ENCODE measurements at places on chromosomes 2 and 18.

DNA sequence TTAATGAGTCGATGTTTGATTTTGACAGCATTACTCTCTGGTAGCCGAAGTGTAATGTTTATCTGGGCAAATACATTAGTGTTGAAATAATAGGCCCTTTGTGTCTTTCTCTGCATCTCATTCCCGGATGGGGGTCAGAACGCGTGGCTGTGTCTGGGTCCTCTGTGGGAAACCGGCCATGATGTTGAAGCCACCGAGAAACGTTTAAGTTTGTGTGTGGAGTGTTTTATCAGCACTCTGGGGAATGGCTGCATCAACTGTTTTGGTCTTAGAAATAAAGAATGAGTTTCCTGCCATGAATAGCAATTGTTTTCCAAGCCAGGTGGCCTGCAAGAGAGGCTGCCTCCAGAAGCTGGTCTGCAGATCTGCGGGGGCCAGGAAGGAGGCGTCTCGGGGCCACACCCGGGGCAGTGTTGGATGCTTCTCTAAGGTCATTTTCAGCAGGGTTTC, 69.7 kb downstream of the RNF144A start:
- DNase-seq = no peak

DNA sequence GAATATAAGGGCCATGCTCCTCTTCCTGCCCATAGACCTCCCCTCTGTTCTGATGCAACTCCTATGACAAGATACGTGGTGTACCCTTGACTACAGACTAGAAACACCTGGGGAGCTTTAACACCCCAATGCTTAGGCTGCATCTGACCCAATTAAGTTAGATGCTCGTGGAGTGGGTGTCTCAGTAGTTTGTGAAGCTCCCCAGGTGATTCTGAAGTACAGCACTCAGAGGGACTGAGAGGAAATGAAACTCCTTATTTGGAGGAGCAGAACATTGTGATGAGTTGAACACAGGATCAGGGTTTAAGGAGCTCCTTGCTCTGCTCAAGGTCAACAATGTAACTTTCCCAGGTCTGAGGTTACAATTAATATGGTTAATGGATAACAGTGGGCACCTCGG, 80.3 kb upstream of the TTC39C start:
- no peak for DNase-seq

DNA sequence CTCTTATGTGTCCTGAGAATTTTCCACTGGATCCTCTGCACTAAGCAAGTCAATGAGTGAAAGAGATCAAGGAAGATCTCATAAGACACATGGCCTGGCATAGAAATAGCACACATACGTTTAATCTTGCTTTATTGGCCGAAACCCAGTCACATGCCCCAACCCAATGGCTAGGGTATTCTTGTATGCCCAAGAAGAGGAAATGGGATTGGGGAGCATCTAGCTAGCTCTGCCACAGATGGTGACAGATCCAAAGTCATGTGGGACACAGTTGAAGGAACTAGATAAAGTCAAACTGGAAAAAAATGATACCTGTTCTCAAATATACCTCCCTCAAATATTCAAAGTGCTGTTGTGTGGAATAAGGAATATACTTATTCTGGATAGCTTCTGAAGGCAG, 74.7 kb downstream of the CD28 start:
- no peak for DNase-seq

DNA sequence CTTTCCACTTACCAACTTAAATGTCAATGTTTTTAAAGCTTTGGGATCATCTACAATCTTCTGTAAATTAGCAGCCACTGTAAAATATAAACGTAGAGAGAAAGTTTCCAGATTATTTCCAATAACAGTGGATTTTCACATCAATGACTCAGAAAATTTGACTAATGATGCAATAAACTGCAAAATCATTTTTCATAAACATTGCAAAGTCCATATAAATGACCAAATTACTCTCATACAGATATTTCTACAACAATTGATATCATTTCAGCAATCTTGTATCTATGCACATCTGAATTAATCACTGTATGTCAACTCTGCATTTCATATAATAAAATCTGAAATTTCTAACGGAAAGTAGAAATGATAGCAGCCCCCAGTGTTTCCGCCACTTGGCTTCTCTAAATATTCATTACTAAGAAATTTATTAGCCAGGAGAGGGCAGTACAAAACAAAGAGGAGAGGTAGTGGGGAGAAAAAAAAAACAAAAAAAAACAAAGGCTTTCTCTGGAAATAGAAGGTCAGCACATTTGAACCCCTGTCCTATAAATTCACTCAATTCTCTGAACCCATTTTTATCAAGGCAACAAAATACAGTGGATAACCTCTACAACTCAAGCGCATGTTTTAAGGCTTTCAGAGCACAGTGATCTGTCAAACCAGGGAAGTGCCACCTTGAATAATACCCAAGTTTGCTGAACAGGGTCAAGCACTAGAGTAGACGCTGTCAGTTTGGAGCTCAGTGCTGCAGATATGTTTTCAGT, 282.6 kb downstream of the STK39 start:
- no peak for DNase-seq

DNA sequence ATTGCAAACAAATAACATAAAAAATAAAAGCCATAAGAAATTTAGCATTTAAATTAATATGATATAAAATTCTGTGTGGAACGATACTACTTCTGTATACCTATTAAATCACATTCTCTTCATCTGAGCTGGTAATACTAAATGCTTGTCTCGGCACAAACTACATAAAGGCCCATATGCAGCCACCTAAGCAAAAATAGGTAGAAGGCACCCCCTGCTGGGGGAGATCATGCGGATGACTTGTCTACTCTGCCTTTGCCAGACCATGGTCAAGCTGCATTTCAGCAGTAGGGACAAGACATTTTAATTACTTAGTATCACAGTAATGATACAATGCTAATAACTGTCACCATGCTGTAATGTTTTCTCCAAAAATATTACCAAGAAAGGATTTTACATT, 108.0 kb downstream of the CDH19 start:
- DNase-seq = no peak

DNA sequence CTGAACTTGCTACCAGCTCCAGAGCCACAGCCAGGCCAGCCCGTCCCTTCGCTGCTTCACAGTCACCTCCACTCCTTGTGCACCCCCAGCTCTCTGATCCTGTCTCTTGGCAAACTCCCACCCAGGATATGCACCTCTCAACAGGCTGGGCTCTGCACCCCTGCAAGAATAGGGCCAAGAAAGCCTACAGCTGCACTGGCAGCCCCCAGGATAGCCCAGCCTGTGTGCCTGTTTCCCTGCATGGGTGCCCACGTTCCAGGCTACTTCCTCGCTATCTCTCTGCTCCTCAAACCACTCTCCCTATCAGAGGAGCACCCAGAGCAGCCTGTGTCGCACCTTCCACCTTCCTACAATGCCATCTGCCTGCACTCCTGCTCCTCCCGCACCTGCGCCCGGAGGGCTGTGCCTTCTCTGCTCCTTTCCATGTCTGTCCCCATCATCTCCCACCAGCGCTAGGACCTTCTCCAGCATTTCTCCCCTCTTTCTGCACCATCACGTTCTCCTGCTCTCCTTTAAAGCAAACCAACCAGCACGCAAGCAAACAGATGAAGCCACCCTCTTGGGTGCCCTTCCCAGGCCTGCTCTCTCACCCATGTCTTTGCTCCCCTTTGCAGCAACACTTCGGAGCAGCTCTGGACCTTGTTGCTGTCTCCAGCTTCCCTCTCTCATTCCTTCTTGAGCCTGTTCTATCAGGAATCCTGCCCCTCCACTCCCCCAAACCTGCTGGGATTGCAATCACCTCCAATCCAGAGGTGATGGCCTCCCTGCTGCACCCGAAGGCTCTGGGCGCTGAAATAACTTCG, 313.2 kb upstream of the HS6ST1 start:
- no peak for DNase-seq

DNA sequence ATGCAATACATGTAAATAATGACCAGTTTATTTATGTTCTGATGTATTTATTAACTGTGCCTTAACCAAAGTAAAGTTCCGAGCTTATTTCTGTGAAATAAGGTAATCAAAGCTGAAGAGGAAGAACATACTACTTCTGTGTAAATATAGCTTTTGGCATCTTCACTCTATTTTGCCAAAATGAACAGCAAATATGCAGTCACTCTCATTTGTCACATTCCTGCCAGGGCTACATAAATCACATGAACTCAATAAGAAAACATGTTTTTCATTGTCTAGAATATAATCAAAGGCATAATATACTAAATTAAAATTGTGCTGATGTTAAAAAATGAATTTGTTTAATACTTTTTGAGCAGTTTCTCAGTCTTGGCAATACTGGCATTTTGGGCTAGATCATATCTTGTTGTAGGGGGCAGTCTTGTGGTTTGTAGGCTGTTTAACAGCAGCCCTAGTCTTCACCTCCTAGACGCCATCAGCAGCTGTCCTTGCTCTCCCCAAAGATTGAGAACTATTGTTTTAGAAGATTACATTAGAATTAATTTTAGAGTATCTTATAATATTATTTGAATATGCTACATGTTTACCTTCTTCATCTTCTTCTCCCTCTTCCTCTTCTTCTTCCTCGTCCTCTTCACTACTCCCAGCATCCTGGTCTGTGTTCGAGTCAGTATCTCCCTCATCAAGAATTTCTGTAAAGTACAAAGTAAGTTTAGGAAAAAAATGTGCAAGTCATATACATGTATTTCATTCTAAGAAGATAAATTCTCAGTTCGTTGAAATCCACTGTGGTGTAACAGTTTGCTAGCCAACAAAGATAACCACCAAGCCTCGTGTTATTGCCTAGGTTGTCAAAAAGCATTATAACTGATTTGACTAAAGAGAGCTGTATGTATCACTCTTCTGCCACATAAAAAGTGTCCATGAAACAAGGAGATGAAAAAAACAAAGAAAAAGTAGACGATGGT, 41.5 kb downstream of the CWC22 start:
- DNase-seq = no peak

- no peak for DNase-seq
Observed at GRCh38 chr18:54232485-54233227, 8.2 kb upstream of the MBD2 start.

- DNase-seq = no peak
Observed at GRCh38 chr2:124610866-124611265, 585.8 kb downstream of the CNTNAP5 start.

DNA sequence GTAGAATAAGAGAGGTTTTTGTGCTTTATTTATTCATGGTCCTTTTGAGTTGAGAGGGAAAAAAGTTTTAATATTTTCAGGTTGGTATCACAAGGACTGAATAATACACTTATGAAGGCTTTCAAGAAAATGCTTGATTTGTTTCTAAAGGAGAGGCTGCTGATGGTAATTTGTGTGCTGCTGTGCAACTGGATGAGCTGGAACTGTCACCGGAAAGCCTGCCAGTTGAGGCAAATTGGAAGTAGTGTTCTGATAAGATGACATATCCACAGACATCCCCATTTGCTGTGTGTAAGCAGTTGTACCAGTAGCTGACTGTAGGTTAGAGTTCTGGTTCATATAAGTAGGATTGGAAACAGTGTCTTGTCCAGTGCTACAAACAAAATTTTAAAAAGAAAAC, 21.6 kb upstream of the CACNB4 start:
- no peak for DNase-seq

DNA sequence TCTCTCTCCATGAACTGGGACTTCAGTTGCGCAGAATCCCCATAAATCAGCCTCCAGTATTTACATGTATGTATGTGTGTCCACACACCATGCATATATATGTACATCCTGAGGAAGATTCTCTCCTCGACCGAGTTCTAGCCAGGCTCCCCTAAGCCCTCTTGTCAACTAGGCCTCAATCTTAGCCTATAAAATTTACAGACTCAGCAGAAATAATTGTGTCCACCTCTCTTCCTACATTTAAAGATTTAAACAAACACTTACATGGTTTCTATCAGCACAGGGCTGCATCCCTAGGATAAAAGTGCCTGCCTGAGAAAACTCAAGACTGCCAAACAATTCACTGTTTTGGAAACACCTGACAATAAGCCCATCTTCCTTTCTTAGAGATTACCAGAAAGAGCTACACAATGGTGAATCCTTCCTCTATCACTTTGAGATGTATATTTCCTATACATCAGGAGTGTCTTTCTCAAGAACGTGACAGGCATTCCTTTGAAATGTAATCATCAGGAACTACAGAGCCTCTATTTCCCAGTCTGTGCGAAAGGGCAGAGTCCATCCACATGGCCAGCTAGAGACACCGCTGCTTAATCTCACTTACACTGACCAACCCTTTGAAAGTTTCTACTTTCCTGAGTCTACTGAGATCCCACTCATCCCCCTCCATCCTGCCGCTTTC, 39.5 kb downstream of the ZNF519 start:
- DNase-seq = no peak

GRCh38 chr2:238527565-238527964, 100.8 kb downstream of the ASB1 start:
- DNase-seq = no peak

GRCh38 chr18:44938720-44939665, 258.3 kb downstream of the SETBP1 start:
- DNase-seq = no peak

- DNase-seq = no peak
Observed at GRCh38 chr18:62339106-62339988, 14.2 kb downstream of the TNFRSF11A start.
